Stimulated activated effector memory CD8-positive, alpha-beta T cell treated with anti-CD3 and anti-CD28 coated beads, Interleukin-12 subunit alpha, Interleukin-12 subunit beta, amount 100 ng/mL, for 72 hours (primary cell): ENCODE measurements at places on chromosomes 11 and 22.

GRCh38 chr11:112583261-112583893 lies 322.7 kb upstream of the PLET1 start:
- DNase-seq = no peak

DNA sequence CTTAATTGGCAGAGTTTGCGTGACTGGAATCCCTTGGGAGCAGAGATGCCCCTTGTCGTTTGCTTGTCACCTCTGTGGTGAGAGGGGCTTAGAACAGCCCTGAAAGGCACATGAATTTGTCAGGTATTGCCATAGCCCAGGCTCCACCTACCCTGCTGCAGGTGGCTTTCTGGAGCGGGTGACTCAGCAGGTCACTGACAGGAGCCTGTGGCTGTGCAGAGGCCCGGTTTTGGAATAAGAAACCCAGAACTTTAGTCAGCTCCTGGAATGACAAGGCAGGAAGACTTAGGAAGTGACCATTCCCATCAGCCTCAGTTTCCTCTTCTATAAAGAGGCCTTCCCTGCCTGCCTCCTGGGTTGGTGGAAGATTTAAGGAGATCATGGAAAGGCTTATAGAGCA lies 539.7 kb downstream of the INSC start:
- DNase-seq = no peak

GRCh38 chr11:29231586-29231985 lies 785.2 kb downstream of the KCNA4 start:
- no peak for DNase-seq

- DNase-seq = no peak
These were observed 29.8 kb upstream of the ASPHD2 start for GRCh38 chr22:26399289-26399688.

GRCh38 chr11:1040428-1041148 lies 4.1 kb upstream of the MUC6 start:
- no peak for DNase-seq

- DNase-seq = no peak
These were observed 86.9 kb upstream of the ANO3 start for GRCh38 chr11:26245046-26245445.
